ENCODE measurements at places on chromosomes 13 and 19.

DNA sequence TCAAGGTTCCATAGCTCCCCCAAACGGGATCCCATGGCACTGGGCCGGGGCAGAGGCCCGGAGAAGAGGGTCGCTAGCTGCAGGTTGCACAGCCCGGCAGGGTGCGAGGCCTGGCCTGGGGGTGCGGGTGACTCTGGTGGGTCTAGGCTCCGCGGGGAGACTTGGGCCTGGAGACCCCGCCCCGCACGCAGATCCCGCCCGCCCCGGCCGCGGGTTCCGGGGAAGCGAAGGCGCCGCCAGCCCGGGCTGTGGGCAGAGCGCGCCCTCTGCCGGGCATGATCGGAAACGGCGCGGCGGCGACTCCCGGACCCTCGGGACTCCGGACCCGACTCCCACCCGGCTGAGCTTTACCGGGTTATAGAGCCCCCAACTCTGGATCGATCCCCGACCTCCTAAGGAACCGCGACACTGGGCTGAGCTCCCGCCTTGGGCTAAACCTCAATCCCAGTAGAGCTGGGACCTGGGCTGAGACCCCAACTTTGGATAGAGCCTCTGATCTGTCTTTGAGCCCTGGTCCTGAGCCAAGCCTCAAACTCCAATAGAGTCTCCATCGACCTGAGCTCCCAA lies 3.1 kb upstream of the TNFAIP8L1 start:
- DNase-seq, result peak; percentile 72

GRCh38 chr13:40401911-40402776 lies 264.3 kb downstream of the FOXO1 start:
- peak; percentile 39 for DNase-seq

GRCh38 chr19:8611877-8612806 lies 1.6 kb upstream of the ADAMTS10 start:
- no peak for DNase-seq

- no peak for DNase-seq
Measured at GRCh38 chr19:23999821-24000610, 85.3 kb downstream of the ZNF726 start.

DNA sequence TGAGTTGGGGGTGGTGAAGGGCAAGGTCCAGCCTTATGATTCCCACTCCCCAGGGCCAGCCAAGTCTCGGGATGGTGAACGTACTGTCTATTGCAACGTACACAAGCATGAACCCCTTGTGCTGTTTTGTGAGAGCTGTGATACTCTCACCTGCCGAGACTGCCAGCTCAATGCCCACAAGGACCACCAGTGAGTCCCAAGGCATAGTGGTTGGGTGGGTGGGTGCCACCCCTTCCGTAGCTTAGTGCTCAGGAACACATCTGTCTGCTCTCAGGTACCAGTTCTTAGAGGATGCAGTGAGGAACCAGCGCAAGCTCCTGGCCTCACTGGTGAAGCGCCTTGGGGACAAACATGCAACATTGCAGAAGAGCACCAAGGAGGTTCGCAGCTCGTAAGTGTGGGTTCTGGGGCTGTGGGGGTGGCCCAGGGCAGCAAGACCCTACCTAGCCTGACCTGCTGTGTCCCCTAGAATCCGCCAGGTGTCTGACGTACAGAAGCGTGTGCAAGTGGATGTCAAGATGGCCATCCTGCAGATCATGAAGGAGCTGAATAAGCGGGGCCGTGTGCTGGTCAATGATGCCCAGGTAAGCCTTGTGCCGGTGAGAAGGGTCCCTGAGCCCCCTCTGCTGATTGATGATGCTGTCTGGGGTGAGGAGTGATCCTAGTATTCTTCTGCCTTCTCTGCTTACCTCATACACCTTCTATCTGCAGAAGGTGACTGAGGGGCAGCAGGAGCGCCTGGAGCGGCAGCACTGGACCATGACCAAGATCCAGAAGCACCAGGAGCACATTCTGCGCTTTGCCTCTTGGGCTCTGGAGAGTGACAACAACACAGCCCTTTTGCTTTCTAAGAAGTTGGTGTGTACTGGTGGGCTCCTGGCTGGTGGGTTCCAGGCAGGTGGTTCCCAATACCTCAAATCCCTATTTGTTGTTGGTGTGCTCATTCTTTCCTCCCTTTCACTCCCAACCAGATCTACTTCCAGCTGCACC lies 3.8 kb downstream of the TRIM28 start:
- no peak for DNase-seq

- no peak for DNase-seq
Measured at GRCh38 chr19:17424743-17425365, 5.0 kb downstream of the MVB12A start.

GRCh38 chr19:5261156-5261890 lies 79.3 kb downstream of the PTPRS start:
- DNase-seq, result no peak

DNA sequence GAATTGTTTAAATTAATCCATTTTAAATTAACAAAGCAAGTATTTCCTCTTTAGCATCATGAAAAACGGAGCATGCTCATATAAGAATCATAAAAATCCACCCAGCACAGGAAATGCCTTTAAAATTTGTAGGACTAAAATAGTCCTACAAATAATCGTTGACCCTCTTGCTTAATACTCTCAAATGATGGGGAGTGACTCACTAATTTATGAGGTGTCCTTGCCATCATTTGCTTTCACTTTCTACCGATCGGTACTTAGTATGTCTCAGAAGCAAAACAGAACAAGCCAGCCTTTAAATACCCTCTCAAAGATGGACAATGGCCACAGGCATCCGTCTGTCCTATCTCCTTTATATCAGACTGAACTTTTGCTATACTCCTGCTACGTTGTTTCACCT lies 97.2 kb downstream of the SUCLA2 start:
- DNase-seq, result no peak

DNA sequence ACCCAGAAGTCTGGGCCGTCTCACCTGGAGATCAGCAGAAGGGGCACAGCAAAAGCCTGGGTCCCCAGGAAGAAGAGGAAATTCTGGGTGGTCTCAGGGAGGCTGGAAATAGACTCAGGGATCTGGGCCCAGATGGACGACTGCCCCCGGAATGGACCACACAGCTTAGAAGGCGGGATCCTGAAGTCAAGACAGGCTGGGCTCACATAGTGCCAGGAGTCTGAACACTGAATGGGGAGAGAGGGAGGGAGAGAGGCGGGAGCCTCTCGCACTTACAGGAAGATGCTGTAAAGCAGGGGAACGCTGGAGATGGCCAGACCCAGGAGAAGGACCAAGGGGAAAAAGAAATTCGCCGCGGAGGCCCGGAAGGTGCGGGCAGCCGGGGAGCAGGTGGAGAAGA lies 1.3 kb upstream of the LENG1 start:
- DNase-seq, result no peak

DNA sequence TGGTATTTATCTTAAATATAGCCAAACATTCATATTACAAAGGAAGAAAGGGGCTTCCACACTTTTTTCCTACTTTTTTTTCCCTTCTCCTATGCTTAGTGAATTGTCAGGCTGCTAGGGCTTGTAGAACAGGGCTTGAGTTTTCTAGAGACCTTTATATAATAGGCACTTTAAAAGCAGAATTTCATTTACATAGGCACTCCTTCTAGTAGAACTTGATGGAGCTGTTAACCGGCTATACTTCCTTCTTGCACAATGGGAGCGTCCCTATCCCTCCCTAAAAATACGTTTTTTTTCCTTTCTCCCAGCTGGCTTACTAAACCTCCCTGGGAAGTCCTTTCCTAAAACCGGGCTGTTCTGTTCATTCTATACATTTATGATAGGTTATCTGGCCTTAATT lies 1.1 kb downstream of the TRIM13 start:
- DNase-seq, result no peak

- DNase-seq, result no peak
Measured at GRCh38 chr19:48955308-48955958, 758 bp downstream of the BAX start.

DNA sequence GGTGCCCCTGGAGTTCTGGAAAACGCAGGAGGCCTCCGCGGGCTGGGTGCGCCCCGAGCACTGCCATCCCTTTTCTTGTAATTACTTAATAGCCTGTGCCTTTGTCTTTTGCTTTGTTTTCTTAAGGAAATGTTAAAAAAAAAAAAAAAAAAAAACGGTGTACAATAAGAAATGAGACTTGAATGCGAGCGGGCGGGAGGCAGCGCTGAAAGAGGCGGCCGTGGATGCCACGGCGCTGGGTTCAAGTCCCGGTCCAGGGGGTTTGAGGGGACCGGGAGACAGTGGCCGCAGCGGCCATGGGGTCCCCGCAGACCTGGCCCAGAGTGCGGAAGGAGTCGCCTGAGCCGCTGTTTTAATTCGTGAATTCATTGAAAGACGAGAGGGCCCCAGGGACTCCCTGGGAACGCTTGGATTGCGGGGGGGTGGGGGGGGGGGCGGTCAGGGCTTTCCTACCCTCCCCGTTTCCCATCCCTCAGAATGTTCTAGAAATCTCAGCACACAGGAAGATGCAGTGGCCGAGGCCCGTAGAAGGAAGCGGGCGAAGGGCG lies 349.2 kb upstream of the ARGLU1 start:
- DNase-seq, result no peak

GRCh38 chr19:47350630-47351029 lies 1.5 kb downstream of the DHX34 start:
- DNase-seq, result no peak

GRCh38 chr13:108897955-108898354 lies 268.5 kb downstream of the MYO16 start:
- DNase-seq, result no peak

DNA sequence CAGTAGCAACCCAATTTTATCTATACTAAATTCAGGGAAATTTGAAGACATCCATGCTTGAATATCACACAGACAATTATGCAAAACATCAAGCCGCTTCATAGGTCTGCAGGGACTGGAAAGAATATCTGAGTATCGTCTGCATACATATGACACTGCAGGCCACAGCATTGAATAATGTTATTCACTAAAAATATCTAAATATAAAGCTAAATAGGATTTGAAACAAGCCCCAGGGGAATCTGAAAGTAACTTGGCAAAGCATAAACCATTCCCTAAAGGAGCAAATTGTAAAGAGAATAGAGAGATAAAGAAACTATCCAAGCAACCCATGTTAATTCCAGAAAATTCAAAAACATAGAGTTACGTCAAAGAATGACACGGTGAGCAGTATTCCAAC lies 1251.0 kb downstream of the PCDH17 start:
- DNase-seq, result no peak

- DNase-seq, result peak; percentile 29
Measured at GRCh38 chr19:12052497-12053169, at the start of gene ZNF878. TSS of gene ZNF878 (minus strand) at chr19:12052961. CDS start at chr19:12052801, 160 bp downstream.

GRCh38 chr19:6235031-6235951 lies 44.5 kb downstream of the MLLT1 start:
- no peak for DNase-seq

DNA sequence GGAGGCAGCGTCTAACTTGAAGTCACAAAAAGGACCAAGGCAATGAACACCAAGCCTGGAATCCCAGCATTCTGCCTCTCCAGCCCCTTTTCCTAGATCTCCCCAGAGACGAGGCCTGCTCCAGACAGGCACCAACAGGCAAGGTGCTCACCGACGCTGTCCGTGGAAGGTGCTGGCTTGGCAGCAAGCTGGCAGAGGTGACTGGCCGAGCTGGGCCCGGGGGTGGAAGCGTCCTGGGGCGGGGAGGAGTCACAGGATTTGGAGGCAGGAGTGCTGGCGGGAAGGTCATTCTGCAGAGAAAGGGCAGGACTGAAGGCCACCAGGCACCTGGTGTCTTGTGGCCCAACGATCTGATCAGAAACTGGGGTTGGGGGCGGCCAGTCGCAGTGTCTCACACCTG lies 18.2 kb downstream of the TLE2 start:
- no peak for DNase-seq

Data from CD4-positive, alpha-beta T cell treated with Interleukin-2 at 100 ng/mL for 4 hours (primary cell).